ENCODE measurements at places on chromosomes 4 and X.

DNA sequence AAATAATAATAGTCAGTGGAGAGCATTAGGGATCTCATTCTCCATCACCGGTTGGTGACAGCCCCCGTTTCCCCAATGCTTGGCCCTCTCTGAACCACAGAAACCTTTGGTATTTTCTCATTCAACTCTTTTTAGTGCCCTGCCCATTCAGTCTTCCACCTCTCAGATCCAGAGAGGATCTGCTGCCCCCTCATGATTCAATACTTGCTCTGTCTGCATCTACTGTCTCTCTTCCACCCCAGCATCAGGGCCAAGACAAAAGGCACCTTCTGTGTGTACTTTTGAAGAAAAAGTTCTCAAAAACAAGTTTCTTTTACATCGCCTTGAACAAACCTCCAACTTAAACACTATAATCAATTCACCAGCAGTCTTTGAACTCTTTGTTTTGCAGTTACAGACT lies 19.3 kb downstream of the CLTRN start:
- no peak for DNase-seq

DNA sequence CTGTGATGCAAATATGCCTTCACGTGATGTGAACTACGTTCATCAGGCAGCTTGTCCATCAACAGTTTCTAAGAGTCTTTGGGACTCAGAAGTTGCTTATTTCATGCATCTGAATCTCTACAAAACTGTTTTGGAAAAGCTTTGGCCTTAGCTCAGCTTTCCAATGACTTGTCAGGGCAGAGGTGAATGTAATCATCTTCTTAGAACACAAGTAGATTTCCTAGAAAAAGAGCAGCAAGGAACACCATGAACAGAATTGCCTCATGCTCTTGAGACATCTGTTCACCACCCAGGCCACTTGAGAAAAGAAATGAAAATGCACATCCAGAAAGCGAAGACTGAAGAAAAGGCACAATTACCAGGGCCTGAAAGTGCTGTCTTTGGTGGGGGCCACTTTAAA lies 105.8 kb upstream of the PDHA1 start:
- no peak for DNase-seq

DNA sequence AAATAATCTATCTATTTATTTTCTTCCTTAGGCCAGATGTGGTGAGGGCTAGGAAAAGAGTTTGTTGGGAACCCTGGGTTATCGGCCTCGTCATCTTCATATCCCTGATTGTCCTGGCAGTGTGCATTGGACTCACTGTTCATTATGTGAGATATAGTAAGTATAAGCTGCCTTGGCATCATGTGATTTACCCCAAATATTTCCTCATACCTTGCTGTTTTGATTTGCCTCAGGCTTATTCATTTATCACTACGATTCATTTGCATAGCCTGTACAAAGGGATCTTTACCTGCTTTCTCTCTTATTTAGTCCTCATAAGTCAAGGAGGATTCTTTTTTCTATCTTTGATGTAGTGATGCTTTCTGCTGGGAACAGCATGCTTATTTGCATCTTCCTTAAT lies 14.5 kb downstream of the TMPRSS11E start:
- DNase-seq: no peak

GRCh38 chr4:140256941-140257340 lies 103.0 kb upstream of the MAML3 start:
- DNase-seq: no peak

DNA sequence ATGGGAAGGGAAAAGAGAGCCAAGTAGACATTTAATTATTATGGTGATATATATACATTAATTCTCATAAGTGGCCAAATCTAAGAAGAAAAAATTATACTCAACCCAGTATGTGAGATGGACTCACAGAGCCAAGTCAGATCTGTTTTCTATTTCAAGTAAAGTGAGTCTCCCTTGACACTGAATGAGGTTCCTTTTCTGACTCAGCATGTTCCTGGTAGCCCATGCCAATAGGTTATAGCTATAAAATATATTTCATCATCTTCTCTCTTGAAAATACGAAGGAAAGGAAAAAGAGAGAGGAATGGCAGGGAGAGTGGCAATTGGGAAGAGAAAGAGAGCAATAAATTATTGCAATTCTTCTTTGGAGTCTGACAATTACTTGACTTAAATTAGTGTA lies 68.8 kb upstream of the GRIA2 start:
- DNase-seq: no peak

DNA sequence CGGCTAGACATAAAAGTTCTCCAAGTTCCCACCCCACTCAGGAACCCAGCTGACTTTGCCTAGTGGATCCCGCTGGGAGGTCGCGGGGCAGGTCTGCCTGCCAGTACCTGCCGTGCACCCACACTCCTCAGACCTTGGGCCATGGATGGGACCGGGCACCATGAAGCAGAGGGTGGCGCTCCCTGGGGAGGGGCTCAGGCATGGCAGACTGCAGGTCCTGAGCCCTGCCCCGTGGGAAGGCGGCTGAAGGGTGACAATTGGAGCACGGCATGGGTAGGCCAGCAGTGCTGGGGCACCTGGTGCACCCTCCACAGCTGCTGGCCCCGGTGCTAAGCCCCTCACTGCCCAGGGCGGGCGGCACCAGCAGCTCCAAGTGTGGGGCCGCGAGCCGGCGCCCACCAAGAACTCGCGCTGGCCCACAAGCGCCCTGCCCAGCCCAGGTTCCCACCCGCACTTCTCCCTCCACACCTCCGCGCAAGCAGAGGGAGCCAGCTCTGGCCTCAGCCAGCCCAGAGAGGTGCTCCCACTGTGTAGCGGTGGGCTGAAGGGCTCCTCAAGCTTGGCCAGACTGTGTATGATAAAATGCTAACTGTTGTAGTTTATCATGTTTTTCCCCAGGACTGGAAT lies 63.1 kb downstream of the UGT2A2 start:
- no peak for DNase-seq

DNA sequence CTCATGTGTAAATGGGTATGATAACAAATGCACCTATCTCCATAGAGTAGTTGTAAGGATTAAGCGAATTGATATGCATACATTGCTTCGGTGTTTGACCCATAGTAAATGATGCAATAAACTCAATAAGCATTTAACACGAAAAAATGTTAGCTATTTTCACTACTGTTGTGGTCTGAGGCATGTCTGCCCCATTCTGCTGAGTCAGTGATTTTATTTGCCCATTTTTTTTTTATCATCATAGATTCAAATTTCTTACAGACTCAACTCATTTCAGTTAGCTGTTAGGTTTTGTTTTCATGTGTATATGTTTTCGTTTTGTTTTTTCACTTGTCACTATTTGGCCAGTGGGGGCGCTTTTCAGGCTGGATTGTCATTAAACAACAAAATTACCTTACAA lies 27.8 kb upstream of the ARHGEF9 start:
- no peak for DNase-seq

All from CD8-positive, alpha-beta memory T cell (primary cell).